ENCODE measurements at places on chromosomes 2 and 18.

DNA sequence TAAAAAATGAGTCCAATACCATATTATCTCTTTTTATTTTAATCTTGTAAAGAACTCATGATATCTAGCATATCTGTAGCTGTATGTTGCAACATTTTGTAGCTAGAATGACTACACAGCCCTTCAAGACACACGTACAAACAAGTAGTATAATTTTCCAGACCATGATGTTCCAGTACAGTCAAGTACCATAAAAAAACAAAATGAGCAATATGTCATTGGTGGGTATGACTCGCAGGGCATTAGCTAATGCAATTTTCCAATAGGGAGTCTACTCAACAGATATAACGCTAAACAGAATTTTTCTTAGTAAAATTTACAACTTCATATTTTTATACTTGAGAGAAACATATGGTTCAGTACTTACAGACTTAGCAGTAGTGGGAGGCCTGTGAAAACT, 53.6 kb upstream of the UGP2 start:
- DNase-seq, result peak; percentile 57

DNA sequence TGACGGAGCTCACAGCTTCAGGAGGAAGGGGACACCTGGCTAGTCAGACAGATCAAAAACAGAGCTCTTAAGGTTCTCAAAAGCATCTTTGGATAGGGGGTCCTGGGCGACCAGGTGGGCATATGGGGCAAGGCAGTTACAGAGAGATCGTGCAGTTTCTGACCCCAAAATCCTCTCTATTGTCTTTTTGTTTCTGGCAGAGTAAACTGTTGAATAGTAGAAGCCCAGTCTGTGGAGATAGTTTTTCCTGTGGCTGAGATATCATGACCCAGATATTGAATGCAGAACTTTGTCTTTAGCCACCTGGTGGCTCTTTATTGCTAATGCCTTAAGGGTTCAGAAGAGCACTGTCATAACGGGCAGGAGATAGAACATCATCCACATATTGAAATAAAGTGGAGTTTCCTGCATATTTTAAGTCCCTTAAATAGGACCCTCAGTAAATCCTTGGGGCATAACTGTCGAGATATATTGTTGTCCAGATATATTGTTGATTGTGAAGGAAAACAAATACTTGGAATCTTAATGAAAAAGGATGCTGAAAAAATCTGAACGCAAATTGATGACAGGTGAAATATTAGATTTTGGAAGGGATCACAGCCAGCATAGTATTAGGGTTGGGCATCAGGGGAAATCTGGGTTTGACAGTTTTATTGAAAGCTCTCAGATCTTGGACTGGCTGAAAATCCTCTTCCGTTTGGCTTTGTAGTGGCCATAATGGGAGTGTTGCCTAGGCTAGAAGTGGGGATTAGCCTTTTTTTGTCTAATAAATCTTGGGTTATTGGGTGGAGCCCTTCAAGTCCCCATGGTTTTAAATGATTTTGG, 14.1 kb upstream of the ZDBF2 start:
- peak; percentile 28 for DNase-seq

DNA sequence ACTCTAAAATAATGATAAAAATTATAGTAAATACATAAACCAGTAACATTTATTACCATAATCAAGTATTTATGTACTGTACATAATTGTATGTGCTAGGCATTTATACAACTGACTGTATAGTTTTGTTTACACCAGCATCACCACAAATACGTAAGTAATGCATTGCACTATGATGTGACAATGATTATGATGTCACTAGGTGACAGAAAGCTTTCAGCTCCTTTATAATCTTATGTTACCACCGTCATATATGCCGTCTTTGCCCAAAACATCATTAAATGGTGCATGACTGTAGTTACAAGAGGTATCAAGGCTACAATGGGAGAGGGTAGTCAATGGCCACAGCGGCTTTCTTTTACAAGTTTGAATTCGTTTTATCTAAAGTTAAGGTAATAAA, 60.1 kb downstream of the ICOS start:
- DNase-seq, result no peak

DNA sequence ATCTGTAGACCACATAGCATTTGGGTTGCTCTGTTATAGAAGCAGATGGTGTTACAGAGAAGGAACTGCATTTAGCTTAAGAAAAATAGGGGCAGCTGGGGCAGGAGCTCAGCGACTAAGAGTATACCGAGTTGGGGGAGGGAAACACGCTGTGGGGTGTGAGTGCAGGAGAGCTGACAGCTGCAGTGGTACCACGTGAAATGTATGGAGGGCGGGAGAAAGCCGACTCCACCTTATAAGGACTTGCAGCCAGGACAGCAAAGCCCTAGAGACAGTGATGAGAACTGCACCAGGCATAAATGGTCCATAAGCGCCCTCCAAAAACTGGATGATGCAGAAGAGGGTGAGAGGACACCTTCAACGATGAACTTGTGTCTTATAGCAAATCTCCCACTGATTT, 237.6 kb downstream of the PRKCE start:
- DNase-seq, result peak; percentile 70

DNA sequence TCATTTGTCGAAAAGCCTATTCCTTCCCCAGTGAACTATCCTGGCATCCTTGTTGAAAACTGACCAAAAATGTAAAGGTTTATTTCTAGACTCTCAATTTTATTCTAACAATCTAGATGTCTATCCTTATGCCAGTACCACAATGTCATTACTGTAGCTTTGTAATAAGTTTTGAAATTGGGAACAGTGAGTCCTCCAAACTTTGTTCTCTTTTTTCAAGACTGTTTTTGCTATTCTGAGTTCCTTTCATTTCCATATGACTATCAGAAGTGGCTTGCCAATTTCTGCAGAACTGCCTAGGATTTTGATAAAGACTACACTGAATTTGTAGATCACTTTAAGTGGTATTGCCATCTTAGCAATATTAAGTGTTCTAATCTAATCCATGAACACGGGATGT, 9.7 kb downstream of the STARD7 start:
- no peak for DNase-seq

GRCh38 chr2:69104261-69104660, 91.3 kb downstream of the ANTXR1 start:
- DNase-seq, result no peak

DNA sequence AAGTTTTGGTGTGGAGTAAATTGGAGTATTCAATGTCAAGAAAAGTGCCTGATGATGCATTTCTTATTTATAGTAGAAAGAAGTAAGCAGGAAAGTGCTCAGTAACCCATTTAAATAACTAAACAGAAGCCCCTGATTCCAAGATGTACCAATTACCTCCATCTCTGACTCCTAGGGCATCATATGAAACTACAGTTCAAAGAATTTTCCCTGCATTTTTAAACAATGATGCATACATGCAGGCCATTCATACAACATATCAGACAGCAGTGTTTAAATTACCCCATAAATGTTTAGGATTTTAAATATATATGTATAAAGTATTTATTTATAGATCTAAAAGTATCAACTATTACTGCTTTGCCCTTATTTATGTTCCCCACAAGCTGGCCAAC, 36.2 kb downstream of the FTCDNL1 start:
- peak; percentile 27 for DNase-seq

GRCh38 chr2:12259493-12259892, 457.2 kb upstream of the TRIB2 start:
- DNase-seq, result no peak

DNA sequence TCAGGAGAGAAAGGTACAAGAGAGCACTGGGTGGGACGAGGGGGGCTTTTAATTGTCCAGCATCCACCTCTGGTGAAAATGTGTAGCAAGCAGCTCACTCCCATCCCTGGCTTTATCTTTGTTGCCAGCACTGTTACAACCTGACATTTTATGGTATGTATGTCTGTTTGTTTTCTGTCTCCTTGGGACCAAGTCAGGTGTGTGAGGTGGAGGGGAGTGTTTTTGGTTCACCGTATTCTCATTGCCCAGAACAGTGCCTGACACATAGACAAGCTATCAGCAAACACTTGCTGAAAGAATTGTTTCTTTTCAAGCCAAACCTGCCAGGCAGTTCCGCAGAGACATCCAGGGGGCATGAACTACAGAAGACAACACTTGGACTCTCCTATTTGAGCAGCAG, 24.7 kb downstream of the TGFA start:
- no peak for DNase-seq

- DNase-seq, result no peak
These were observed 74.5 kb downstream of the SPRED2 start for GRCh38 chr2:65357959-65358294.

DNA sequence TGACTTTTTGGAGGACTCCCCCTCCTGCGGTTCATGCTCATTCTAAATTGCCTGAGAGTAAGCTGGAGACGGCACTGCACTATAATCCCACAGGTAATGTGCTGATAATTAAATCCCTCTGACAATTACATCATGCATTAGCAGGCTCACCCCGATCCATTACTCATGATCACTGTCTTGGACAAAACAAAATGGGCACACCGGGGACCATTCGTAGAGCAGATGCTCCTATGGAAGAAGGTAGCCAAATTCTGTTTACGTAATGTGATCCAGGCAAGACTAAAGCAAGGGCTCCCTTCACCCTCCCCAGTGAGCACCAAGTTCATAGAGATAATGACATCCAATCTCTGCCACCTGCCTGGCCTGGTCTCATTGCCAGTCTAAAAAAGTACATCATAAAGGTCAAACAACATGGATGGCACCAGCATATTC, 657.1 kb upstream of the SOX11 start:
- DNase-seq, result no peak

GRCh38 chr2:122395687-122396086, 640.2 kb downstream of the TSN start:
- no peak for DNase-seq

DNA sequence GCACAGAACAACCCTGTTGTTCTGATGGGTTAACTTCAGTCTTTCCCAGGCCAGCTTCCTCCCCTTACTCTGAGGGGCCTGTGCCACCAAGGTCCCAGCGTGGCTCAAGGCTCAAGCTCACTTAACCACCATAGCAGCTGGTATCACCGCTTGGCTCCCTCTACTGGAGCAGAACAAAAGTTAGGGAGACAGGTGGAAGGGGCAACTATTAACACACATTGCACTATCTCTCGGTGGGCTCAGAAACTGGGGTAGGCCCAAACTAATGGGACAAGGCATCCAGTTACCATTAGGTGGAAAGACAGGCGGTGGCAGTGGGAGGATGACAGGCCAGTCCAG, 88.7 kb upstream of the ATL2 start:
- DNase-seq, result no peak

GRCh38 chr2:53750041-53750768, 17.4 kb upstream of the CHAC2 start:
- DNase-seq, result no peak

Data from fibroblast of skin of abdomen (primary cell).